ENCODE measurements at places on chromosomes 12 and 14.

GRCh38 chr12:85630851-85631250 is 205.4 kb downstream of the RASSF9 start:
- DNase-seq, result no peak

DNA sequence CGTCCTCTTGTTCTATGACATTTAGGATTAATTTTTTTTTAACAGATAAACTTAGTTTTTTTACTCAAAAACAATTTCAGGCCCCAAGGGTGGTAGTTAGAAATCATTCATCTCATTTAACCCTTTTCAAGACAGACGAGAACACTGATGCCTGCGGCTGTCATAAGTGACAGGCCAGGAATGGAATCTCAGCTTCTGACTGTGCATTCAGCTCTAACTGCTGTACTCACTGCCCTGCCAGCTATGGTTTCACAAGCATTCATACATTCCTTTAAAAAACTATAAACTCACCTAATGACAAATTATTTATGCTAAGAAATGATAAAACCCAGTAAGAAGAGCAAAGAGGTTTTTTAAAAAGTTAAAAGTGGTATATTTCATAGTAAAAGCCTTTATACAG is 8.8 kb downstream of the DENND5B start:
- DNase-seq, result no peak

- DNase-seq, result no peak
Observed at GRCh38 chr12:97968641-97969197, 506.1 kb downstream of the RMST start.

DNA sequence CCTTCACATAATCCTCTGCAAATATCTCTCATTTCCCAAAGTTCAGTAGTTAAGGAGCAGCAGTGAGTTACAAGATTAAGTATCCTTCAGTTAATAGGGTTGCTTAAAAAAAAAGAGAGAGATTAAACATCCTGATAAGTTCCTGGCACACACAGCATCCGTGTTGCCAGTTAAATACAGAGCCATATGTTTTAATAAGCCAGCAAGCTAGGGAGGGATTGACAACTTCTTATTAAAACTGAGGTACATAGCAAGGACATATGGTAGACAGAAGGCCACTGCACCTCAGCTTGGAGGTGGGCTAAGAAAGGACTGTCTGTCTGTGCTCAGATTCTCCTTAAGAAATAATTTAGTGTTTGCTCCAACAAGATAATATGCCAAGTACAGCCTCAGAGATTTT is 9.6 kb upstream of the TMEM30B start:
- DNase-seq, result no peak

Measured in activated CD4-positive, CD25-positive, alpha-beta regulatory T cell treated with anti-CD3 and anti-CD28 coated beads, Interleukin-2, amount 50 U/mL, for 16 hours (primary cell).